Esophagus muscularis mucosa (tissue), 4 donors: ENCODE measurements at places on chromosomes 4 and X.

- no peak for DNase-seq
These were observed 1049.8 kb upstream of the GRIA3 start for GRCh38 chrX:122134291-122134690.

GRCh38 chrX:69192603-69193002, 27.4 kb upstream of the PJA1 start:
- DNase-seq = no peak

GRCh38 chr4:158459085-158459820, 62.4 kb upstream of the RXFP1 start:
- no peak for DNase-seq

DNA sequence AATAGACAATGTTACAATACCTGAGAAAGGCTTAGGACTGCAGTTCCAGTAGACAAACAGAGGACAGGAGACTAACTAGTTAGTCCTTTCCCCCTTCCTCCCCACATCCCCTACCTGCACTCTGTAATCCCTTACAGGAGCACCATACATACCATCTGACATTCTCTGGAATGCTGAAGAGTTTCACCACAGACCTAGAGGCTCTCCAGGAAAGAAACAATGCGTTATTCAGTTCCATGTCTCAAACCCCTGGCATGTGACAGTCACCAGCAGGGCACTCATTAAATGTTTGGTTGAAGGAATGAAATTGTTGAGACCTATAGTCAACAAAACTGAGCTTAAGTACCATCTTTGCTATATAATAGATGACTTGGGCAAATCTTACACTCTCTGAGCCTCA, 100.2 kb upstream of the USP38 start:
- DNase-seq = no peak

DNA sequence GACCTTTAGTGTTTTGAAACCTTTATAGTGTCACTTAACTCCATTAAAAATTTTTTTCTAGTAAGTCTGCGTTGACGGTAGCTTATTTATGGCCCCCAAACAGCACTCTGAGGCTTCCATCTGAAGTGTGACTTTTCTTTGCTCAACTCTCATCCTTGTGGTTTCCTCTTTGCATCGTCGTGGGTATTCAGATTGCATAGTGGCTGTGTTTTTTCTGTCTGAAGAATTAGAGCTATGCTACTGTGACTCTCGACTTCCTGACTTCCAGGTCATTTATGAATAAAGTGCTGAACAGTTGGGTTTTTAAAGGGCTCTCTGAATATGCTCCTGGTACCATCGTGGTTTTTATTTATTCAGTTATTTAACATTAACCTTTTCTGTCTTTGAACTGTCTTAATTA, 44.9 kb downstream of the JADE1 start:
- no peak for DNase-seq

GRCh38 chr4:113446019-113446418, 315.5 kb downstream of the CAMK2D start:
- no peak for DNase-seq

DNA sequence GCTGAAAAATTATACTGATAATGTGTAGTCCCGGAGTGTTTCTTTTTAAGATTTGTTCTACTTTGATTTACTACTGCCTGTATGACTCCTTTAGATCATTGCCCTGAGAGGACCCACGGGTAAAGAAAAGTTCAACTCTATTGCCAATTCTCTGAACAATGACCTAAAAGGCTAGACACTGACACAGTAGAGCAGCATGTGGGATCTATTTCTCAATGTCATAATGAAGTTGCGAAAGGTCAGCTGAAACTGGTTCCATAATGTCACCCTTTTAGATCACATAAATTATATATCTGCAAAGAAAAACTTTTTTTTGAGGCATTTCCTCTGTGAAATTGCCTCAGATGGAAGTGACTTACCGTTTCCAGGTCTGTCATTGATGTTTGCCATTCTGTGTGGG, 67.4 kb downstream of the GLRB start:
- DNase-seq = no peak

GRCh38 chr4:62531264-62531663, 1331.1 kb downstream of the ADGRL3 start:
- DNase-seq = no peak

GRCh38 chrX:68807818-68808217, 21.0 kb upstream of the EFNB1 start:
- no peak for DNase-seq

DNA sequence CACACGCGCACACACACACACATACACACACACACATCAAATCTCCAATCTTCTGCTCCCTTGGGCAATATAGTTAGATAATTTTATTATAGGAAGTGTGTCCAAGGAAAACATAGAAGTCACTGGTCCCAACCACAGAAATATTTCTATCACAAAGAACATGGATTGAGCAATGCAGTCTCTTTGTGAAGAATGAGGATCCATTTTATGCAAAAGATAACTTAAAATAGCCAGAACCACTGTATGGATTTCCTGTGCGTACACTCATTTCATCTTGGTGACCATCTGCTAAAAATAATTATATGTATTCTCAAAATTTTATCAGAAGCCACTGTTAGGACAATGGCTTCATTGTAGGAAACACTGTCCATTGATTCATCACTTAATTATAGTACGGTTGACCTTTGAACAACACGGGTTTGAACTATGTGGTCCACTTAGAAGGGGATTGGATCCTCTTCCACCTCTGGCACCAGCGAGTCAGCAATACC, 169.6 kb upstream of the MXRA5 start:
- no peak for DNase-seq

- DNase-seq = no peak
These were observed 898.3 kb downstream of the CCSER1 start for GRCh38 chr4:91025241-91026148.

DNA sequence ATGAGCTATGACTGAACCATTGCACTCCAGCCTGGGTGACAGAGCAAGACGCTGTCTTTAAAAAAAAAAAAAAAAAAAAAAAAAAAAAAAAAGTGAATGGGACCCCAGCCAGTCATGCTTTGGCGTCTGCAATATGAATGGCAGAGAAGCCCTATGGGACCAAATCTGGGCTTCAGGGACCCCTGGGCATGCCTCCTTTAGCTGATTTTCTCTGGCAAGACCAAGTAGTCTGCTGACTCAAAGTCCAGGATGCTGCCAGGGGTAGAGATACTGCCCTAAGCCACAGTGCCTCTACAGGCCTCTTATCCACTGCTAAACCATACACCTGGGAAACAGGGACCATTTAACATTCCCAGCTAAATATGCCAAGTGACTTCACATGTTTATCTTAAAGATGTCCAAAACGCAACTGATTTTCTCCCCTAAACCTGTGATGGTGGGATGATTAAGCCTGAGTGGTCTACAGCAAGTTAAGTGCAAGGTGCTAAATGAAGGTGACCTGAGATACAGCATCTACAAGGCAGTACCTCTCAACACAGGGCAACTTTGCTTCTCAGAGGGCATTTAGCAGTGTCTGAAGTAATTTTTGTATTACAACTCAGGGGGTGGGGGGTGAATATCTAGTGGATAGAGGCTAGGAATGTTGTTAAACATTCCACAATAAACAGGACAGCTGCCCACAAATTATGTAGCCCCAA, 5.8 kb downstream of the RPS4X start:
- DNase-seq = no peak

DNA sequence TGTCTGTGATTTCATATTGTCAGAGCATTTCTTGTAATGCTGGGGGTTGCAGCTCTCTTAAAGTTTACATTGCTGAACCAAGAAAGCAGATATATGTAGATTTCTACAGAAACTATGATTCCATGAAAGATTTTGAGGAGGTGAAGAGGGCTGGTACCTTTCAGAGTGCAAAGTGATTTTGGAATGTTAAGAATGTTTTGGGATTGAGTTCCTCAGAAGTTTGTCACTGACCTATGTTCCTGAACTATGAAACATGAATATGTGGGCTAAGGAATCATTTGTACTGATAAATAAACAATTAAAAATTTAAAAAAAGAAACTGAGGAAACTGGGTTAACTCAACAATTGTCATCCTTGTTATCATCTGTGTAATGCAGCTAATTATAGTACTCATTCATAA, 12.3 kb upstream of the CHIC2 start:
- no peak for DNase-seq

GRCh38 chr4:78602334-78602733, 50.8 kb downstream of the ANXA3 start:
- DNase-seq = no peak

DNA sequence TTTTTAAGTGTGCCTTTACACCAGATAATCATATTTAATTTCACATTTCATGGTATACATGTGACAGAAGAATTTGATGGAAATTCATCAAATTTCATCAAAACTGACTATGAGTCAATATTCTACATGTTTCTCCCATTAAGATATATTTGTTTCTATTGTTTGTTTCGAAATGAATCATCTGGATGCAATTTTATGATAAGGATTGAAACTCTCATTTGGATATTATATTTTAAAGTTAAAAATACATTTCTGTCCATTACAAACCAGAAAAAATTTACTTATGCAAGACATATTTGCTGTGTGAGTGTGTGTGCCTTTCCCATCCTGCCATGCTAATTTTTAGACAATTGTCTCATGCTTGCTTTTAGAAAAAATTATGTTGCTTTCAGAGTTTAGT, 52.2 kb downstream of the SULT1B1 start:
- DNase-seq = no peak

DNA sequence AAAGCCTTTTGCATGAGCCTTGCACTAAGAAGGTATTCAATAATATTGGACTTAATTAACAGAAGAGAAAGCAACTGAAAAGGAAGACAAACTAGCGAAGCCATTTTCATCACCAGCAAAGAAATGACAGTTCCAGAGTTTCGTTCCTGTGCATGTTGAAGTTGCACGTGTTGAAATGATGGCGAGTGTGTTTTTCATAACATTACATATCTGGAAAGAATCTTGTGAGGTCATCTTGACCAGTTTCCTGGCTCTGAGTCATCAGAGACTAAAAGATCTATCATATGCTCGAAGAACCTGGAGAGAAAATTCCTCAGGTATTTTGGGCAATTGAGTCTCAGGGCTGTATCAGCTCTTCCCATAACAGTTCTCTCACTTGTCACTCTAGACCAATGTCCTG, 106.2 kb upstream of the MAML3 start:
- no peak for DNase-seq

DNA sequence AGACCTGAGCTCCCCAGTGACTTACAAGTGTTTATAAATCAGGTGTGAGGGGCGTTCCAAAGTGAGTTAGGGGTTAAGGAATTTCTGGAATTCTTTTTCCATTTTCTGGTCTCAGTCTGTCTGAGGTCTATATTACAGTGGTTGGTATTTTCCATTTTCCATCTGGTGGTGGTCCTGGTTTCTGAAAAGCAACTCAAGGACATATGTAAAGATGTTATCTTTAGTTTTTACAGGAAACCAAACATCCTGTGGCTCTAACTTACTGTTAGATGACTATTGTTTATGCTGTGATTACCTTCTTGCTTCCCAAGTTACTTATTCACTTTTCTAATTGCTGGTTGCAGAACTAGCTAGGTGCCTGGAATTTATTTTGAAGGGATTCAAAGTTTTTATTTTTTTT, 53.5 kb upstream of the IL21 start:
- DNase-seq = no peak

- no peak for DNase-seq
These were observed 246.4 kb downstream of the FBXO8 start for GRCh38 chr4:174037049-174037448.

DNA sequence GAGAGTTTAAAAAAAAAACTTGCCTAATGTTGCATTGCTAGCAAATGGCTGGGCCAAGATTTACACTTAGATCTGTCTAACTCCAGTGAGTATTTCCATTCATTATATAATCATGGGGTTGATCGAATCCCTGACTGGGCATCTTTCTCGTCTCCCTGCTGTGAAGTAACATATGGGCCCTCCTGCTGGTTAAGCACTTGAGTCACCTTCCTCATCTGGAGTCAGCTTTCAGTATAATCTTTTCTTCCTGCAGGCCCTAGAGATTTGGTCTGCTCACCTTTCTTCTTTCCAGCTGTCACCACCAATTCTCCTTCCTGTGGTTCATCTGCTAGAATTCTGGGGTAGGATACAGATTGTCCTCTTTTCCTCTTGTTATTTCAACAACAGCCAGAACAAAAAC, 41.6 kb downstream of the TIGD2 start:
- DNase-seq = no peak

DNA sequence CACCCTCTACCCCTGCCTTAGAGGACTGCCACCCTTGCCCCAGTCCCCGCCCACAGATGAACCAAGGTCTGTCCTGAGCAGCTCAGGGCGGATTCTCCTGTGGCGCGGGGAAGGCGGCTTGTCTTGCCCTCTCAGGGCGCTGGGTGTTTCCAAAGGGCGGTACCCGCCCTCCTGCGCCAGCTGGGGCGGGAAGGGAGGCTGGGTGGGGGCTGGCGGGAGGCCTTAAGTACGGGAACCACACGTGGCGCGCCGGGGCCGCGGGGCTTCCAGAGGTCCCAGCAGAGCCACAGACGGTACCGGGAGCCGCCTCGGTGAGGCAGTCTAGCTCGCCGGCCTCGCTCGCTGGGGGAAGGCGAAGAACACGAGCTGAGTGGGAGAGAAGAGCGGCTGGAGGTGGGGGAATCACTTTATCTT, 361.1 kb downstream of the MID1IP1 start:
- no peak for DNase-seq

GRCh38 chrX:48475296-48475695, 703 bp upstream of the FTSJ1 start:
- no peak for DNase-seq

GRCh38 chr4:86496094-86497080, 97.7 kb upstream of the PTPN13 start:
- DNase-seq = no peak

DNA sequence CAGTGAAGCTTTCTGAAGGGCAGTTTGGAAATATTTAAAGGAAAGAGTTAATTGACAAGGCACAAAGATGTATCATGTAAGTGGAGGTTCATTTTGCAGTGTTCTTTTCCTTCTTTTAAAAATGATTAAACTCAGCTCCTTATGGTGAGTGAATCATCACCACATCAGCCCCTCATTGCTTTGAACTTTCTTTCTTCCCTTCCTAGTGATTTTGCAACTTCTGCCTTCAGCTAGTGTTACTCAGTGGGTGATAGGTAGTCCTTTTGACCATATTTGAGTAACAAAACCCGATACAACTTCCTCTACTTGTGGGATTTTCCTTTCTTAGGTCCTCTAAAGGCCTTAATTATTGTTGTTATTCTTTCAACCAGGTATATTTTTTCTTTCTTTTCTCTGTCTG, 8.2 kb downstream of the ZCCHC4 start:
- no peak for DNase-seq

DNA sequence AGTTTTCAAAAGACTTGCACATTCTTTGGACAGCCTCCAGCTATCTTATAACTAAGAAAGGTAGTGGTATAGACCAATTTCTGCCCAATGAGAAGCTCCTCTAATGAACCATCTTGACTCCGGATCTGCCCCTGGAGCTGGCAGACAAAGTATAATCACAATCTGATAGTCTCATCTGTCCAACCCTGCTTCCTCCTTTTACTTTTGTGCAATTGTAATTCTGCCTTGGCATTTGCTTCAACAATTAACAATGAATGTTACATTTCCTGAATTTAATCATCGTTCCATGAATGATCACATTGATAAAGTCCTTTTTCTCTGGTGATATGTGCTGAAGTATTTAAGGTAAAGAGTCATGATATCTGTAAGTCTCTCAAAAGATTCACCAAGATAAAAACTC, 27.8 kb downstream of the FRYL start:
- no peak for DNase-seq

GRCh38 chrX:129992181-129992580, 9.7 kb downstream of the BCORL1 start:
- DNase-seq = no peak
